ENCODE measurements at places on chromosomes 3 and 15.

DNA sequence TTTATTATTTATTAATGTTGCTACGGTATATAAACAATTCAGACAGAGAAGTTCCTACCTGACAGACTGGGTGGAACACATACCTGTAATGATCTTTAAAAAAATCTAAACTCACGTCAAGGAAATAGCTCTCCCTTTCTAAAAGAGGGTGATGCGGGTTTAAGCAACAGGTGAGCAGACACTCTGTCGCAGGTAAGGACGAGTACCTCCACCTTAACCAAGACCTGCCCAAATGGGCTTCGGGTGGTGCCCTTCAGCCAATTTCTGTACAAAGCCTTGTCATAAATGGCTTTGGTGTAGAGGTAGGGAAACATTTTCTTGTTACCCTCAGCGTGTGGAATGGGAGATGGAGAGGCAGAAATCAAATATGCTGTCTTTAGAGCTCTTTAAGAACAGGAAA lies 67.0 kb downstream of the CHSY1 start:
- no peak for DNase-seq

DNA sequence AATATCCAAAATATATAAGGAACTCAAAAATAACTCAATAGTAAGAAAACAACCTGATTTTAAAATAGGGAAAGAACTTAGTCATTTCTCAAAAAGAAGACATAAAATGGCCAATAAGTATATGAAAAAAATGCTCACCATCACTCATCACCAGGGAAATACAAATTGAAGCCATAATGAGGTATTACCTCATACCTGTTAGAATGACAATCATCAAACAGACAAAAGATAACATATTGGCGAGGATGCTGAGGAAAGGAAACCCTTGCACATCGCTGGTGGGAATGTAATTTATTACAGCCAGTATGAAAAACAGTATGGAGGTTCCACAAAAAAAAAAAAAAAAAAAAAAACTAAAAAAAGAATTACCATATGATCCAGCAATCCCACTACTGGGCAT lies 38.2 kb downstream of the KPNA1 start:
- no peak for DNase-seq

- no peak for DNase-seq
These were observed 132.3 kb downstream of the PGPEP1L start for GRCh38 chr15:98875309-98875708.

- DNase-seq: no peak
These were observed 12.6 kb downstream of the PPARG start for GRCh38 chr3:12301513-12301912.

DNA sequence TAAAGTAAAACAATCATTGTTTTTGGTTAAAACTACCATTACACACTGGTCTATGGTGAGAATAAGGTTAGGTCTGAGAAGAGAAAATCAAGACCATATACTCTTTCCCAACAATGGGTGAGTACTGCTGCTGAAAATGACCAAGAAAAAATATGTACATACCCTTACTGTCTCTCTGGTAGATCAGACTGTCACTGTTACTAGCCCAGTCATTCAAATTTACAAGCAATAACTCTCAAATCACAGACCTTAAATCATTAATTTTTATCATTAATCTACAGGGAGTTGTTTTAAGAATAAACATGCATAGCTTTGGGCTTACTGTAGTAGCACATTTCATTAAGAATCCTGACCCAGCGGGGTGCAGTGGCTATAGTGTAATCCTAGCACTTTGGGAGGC lies 17.4 kb downstream of the DCP1A start:
- no peak for DNase-seq

GRCh38 chr3:124837730-124838186 lies 49.4 kb downstream of the ITGB5 start:
- no peak for DNase-seq

DNA sequence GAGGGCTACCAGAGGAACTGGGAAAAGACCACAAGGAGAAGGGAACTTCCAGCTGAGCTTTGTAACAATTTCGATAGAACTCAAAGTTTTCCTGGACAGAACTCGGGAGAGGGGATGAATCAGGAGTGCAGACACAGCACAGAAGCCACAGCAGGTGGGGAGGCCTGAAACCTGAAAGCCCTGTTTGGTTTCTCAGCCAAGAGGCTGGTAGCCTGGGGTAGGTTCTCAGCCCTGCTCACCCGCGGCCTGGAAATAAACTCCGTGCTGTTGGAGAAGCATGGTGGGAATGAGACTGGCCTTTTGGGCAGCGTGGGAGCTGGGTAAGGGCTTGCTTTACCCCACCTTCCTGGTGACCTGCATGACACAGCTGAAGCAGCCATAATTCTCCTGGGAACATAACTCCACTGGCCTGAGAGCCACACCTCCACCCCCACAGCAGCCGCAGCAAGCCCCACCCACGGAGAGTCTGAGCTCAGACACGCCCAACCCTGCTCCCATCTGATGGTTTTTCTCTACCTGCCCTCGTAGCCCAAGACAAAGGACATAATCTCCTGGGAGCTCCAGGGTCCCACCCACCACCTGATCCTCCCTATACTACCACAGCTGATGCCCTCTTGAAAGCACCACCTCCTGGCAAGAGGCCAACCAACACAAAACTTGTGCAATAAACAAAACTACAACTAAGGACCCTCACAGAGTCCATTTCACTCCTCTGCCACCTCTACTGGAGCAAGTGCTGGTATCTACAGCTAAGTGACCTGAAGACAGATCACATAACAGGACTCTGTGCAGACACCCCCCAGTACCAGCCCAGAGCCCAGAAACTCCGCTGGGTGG lies 52.5 kb upstream of the CHRM5 start:
- no peak for DNase-seq

- DNase-seq: no peak
These were observed 146.3 kb downstream of the GMNC start for GRCh38 chr3:190716211-190716610.

- DNase-seq: no peak
These were observed 55.1 kb upstream of the ACAD9 start for GRCh38 chr3:128824132-128824850.

GRCh38 chr3:137962251-137962650 lies 47.7 kb upstream of the CLDN18 start:
- no peak for DNase-seq

- DNase-seq: no peak
These were observed 26.4 kb upstream of the ZBED2 start for GRCh38 chr3:111621535-111621934.

DNA sequence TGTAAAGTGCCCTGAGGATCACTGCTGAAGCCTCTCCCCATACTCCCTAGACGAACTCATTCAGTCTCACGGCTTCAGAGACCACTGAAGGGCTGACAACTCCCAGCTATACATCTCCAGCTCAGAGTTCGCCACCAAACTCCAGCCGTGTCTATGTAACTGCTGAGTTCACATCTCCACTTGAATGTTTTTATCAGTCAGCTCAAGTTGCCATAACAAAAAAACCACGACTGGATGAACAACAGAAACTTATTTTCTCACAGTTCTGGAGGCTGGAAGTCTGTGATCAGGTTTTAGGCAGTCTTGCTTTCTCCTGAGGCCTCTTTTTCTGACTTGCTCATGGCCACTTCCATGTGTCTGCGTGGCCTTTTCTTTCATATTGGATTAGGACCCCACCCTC lies 223.0 kb upstream of the LRRFIP2 start:
- no peak for DNase-seq

DNA sequence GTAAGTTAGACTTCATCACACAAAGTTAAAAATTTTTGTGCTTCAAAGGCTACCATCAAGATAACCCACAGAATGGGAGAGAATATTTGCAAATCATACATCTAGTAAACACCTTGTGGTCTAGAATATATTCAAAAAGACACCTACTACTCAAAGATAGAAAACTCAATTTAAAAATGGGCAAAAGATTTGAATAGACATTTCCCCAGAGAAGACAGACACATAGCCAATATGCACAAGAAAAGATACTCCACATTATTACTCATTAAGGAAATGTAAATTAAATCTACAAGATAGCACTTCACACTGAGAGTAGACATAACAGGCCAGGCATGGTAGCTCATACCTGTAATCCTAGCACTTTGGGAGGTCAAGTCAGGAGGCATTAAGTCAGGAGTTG lies 87.8 kb upstream of the MANF start:
- DNase-seq: no peak

- DNase-seq: no peak
These were observed 54.2 kb downstream of the PIK3R4 start for GRCh38 chr3:130692455-130692854.
